ENCODE measurements at places on chromosomes 3 and 15.

DNA sequence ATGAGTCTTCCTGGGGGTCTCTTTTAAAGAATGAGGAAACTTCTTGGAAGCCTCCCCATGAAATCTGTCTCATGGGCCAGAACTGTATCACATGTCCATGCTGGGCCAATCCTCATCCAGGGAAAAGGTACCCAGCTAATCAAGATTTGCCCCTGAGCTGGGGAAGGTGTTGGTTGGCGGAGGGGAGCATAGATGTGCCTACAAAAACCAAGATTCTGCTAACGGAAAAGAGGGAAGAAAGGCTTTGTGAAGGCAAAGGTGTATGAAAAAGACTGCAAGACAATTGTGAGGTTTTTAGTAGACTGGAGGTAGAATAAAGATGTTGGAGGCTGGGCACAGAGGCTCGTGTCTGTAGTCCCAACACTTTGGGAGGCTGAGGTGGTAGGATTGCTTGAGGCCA lies 18.5 kb upstream of the BLM start:
- no peak for DNase-seq

DNA sequence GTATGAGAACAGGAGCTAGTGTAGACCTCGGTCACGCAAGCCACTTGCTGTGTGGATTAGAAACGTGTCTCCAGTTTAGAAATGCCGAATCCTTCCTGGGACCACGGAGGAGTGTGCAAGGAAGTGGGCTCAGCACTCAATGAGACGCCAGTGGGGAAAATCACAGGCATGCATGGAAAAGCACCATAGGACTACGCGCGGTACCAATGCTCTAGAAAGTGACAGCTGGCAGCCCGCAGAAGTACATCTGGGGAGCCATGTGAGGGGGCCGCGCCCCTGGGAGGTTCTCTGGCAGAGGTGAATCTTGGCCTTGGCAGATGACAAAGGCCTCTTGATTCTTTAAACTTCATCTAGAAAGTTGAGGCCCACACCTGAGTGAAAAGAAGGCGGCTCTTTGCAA lies 99.3 kb downstream of the LRRK1 start:
- no peak for DNase-seq

GRCh38 chr3:42601896-42602581 lies 1.6 kb downstream of the NKTR start:
- no peak for DNase-seq

- DNase-seq = no peak
Measured at GRCh38 chr3:16182612-16183011, 8.1 kb downstream of the GALNT15 start.

- no peak for DNase-seq
Measured at GRCh38 chr15:28097656-28098359, 1.3 kb downstream of the OCA2 start.

DNA sequence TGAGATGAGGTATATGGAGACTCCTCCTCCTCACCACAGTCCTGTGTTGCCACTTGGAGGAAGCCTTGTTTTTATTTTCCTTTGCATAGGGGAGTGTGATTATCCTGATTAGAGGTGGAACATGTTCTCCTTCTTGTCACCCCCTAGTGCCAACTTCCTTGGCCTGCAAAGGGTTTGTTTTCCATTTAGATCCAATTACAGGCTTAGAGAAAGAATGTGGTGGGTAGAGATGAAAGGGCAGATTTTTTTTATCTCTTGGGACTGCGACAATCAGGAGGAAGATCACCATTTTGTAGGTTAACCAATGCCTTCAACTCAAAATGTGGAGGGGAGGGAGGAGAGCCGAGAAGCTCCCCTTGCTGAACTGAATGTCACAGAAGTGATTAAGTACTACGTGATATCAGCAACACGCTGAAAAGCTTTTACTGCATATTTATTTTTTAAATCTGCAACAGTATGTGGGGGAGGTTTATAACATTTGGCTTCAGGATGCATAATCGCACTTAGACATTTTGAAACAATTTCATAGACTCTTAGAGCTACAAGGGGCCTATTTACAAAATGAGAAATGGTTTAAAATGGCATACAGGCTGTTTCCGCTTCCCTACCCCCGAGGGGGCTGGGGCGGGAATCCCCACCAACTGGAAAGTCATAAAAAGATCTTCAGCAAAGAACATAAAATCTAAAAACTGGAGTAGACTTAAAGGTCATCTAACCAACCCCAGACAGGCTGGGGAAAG lies 2.4 kb downstream of the LMCD1 start:
- no peak for DNase-seq

DNA sequence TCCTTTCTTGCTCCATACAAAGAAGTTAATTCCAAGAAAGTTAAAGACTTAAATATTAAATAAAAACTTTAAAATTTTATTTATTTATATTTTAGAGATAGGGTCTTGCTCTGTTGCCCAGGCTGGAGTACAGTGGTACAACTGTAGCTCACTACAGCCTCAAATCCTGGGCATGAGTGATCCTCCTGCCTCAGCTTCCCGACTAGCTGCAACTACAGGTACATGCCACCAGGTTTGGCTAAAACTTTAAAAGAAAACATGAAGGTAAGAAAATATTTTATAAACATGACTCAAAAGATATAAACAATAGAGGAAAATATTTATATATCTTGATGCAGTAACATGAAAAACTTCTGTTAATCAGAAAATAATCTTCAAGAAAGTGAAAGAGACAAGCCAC lies 33.2 kb downstream of the ADIPOQ start:
- DNase-seq = no peak

- no peak for DNase-seq
Measured at GRCh38 chr15:24877174-24877573, 77.6 kb upstream of the SNRPN start.

DNA sequence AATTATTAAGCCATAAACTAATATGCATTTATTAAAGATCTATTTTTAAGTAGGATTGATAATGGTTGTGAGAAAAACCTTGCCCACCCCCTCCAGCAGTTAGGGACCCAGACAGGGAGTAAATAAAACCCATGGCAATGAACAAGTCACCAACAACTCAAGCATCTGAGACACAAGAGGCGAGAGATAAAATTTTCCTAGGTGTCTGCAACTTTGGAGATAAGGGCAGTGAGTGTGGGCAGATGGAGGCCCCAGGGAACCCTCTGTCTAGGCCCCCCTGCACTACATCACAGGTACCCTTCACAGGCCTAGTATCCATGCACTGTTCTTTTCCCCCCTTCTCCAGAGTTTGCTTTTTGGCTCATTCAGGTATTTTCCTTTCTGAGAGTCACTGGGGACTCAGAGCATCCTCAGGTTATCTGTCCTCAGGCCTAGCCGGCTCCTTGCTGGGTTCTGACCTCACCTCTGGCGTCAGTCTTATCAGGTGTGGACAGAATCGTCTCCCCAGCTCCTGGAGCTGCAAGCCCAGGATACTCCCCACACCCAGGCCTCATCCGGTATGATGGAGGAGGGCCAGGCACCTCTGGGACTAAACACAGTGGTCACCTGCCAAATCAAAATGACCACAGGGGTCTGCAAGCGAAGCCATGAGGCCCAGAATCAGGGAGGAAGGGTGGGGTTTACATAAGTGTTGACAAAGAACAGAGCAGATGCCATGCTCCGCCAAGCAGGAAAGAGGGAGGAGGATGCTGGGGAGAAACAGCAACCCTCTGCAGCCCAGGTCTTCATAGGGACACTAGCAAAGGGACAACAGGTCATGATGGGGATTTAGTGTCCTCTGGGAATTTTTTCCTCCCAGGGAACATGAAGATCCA lies 50.4 kb downstream of the CCNL1 start:
- DNase-seq = no peak

GRCh38 chr3:190032923-190033322 lies 87.8 kb downstream of the P3H2 start:
- no peak for DNase-seq

DNA sequence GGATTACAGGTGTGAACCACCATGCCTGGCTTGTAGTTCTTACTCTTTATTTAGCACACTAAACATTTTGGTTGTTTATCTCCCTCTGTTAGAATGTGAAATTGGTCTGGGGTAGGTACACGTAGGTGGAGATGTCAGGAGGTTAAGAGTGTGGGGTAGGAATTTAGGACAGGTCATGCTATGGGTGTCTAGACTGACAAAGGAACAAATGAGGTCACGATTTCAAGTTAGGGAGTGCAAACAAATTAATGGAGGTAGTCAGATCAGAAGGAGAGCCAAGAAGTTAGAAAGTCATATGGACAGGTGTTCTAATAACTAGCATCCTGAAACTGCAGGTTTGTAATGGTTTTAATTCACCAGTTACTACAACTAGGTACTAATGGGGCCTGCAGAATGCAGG lies 19.8 kb downstream of the CDV3 start:
- no peak for DNase-seq

DNA sequence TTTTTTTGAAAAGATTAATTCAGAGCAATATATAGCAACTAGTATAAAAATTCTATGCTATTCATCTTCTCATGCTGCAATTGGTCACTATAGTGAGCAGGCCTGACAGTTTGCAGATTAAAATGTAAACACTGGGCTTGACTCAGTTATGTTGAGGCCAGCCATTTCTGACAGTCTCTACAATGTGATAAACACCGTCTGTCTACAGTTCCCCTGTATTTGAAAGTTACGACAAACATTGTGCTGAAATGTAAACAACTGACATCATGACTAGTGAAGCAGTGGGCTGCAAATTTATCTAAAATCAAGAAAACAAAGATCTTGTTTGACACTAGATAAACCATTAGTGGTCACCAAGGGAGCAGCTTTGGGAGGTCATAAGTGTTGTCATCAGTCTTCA lies 197.4 kb downstream of the ISL2 start:
- no peak for DNase-seq

GRCh38 chr3:44513513-44513912 lies 36.0 kb upstream of the ZNF445 start:
- no peak for DNase-seq

GRCh38 chr3:196867155-196867506 lies 589 bp upstream of the SENP5 start:
- no peak for DNase-seq

GRCh38 chr15:57041416-57041815 lies 123.0 kb downstream of the TCF12 start:
- no peak for DNase-seq

DNA sequence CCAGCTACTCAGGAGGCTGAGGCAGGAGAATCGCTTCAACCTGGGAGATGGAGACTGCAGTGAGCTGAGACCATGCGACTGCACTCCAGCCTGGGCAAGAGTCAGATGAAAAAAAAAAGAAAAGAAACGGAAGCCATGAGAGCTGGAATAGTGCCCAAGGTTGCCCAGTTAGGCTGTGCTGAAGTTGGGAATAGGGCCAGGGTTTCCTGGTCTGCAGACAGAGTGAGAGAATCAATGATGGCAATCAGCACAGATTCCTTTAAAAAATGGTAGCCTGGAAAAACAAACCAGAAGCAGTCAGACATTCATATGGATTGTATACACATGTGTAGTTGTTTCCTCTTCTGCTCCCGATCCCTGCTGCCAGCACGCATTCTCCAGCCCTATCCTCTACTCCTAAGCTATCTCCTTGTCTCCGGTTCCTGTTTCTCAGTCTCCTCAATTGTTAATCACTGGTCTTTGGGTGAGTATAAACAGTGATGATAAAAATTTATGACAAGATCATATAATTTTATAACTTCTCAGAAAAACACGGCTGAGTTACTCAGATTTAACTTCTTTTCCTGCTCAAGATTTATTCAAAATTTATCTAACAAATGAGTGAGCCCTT lies 316.2 kb upstream of the UMPS start:
- DNase-seq = no peak

DNA sequence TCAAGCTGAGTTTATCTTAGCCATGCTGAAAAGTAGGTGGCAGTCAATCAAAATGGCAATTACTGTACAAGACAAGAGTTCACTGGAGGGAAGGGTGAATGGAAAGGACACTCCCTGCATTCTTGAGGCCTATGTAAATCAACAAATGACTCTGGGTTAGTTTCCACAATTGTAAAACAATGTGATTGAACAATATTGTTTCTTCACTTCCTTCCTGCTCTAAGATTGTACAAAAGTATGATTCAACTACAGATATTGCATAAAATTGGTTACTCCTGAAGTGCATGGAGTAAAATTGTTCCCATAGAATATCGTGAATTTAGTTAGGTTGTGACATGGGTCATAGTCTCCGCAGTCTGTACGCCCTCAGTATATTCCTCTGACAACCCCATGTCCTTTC lies 277.6 kb downstream of the LPP start:
- no peak for DNase-seq

- DNase-seq = no peak
Measured at GRCh38 chr15:92200891-92201290, 192.8 kb upstream of the ST8SIA2 start.

DNA sequence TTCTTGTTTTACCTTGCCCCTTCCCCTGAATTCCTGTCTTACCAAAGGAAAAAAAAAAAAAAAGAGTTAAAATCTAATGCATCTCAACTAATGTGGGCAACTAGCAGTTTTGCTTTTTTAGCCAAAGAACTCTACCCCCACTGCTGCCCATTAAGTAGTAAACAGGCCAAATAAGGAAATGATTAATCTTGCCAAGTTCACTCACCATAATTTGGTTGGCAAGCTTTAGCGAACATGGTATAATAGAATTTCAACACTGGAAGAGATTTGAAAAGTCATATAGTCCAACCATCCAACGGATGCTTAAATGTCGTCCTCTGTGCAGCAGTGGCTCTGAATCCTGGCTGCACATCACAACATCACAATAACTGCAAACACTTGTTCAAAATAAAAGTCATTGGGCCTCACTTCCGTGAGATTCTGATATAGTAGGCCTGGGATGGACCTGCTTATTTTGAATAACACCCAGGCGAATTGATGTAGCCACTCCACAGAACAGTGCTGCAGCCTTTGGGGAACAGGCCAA lies 142.0 kb upstream of the UBE2E1 start:
- DNase-seq = no peak

- no peak for DNase-seq
Measured at GRCh38 chr3:52150860-52151259, 3.4 kb downstream of the POC1A start.

- DNase-seq = no peak
Measured at GRCh38 chr15:67296684-67297083, 42.1 kb downstream of the IQCH start.

GRCh38 chr3:101133652-101134051 lies 140.4 kb upstream of the ABI3BP start:
- no peak for DNase-seq
